Hippocampal formation (tissue), 2 donors: ENCODE measurements at places on chromosomes 13 and 19.

GRCh38 chr19:18483119-18483890 is 38.6 kb downstream of the ELL start:
- no peak for DNase-seq

DNA sequence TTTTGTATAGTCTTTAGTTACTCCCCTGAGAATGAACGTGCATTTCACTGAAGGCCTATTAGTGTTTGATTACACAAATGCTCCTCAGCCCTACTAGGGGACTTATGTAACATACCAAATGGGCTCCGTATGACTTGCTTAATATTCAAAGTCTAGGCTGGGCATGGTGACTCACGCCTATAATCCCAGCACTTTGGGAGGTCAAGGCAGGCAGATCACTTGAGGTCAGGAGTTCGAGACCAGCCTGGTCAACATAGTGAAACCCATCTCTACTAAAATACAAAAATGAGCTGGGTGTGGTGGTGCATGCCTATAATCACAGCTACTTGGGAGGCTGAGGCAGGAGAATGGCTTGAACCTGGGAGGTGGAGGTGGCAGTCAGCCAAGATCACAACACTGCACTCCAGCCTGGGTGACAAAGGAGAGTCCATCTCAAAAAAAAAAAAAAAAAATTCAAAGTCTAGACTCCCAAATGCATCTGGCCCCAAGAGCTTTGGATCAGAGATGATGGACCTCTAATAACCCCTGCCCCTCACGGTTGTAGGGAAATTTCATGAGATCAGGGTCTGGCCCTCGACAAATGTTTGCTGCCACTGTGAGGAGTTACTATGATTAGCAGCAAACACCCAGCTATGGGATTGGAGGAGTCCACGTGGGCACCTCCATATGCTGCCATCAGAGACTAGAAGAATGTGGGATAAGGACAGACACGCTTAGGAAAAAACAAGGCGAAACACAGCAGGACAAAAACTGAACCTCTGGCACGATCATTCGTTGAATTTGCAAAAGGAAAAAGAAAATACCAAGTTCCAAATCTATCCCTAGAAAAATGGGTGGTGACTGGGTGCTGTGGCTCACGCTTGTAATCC is 4.6 kb downstream of the FBXO17 start:
- DNase-seq: no peak

DNA sequence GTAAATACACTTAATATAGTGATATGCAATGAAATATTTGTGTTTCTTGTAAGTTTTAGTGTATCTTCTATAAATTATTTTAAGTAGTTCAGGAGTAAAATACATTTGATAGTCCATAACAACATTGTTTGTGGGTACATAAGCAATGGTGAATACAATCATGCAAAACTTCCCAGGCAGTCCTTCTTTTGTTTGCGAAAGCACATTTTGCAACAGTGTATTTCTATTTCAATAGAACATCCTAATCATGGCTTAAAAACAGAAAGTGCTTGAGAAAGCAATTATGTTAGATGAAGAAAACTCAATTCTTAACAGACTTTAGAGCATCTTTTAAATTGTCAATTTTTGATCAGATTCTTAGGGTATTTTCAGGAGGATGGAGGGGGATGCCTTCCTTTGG is 155.6 kb downstream of the POSTN start:
- no peak for DNase-seq

- no peak for DNase-seq
These were observed 397.4 kb downstream of the DACH1 start for GRCh38 chr13:71469626-71470025.

DNA sequence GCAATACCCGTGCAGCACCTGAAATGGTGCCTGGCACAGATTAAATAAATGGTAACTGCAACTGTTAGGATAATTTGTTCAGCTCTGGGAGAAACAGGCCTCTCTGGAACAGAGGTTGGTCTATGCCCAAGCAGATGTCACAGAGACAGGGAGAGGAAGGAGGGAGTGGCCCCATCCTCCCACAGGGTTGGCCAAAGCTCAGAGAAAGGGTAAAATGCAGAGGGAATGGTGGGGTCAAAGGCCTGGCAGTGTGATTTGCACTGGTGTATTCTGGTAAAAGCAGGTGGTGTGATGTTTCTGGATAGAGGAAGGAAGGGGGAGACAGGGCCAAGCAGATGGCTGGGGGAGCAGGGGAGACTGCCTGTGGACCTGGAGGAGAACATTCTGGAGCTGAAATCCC is 9.4 kb downstream of the ZSCAN22 start:
- no peak for DNase-seq

- no peak for DNase-seq
These were observed 75.1 kb upstream of the TSC22D1 start for GRCh38 chr13:44651209-44651608.

DNA sequence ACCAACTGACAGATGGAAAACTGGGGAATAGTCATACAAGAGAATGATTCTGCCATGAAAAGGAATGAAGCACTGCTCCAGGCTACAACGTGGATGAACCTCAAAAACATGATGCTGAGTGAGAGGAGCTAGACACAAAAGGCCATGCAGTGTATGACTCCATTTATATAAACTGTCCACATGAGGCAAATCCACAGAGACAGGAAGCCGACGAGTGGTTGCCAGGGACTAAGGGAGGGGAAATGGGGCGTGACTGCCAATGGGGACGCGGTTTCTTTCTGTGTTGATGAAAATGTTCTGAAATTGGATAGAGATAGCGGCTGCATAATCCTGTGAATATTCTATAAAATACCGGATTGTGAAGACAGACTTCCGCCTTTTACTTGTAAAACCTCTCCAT is 10.2 kb downstream of the SMIM7 start:
- DNase-seq: no peak

GRCh38 chr13:66585669-66586203 is 644.4 kb downstream of the PCDH9 start:
- no peak for DNase-seq

GRCh38 chr19:16415806-16416205 is 56.0 kb downstream of the EPS15L1 start:
- no peak for DNase-seq

DNA sequence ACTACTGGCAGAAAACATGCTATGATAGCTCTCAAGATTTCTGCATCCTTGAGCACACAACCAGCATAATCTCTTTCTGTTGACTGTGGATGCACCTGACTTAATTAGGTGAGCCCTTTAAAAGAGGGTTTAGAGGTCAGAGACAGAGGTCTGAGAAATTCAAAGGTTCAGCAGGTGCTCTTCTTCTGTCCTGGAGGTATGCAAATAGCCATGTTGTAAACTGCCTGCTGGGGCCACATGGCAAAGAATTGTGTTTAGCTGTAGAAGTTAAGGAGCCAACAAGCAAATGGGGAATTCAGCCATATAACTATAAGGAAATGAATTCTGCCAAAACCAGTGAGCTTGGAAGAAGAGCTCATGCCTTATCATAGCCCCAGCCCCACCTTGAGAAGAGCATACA is 11.6 kb upstream of the DCLK1 start:
- DNase-seq: no peak

- DNase-seq: no peak
These were observed 887.3 kb downstream of the DIAPH3 start for GRCh38 chr13:59276436-59276835.

GRCh38 chr19:57245959-57246358 is 5.5 kb downstream of the ZNF805 start:
- no peak for DNase-seq

- DNase-seq: no peak
These were observed 279.9 kb downstream of the NHLRC3 start for GRCh38 chr13:39318161-39318560.

- peak; percentile 48 for DNase-seq
These were observed at the start of gene DHDH for GRCh38 chr19:48933382-48933932. TSS of gene DHDH (plus strand) at chr19:48933699. CDS start at chr19:48933722, 23 bp downstream.

DNA sequence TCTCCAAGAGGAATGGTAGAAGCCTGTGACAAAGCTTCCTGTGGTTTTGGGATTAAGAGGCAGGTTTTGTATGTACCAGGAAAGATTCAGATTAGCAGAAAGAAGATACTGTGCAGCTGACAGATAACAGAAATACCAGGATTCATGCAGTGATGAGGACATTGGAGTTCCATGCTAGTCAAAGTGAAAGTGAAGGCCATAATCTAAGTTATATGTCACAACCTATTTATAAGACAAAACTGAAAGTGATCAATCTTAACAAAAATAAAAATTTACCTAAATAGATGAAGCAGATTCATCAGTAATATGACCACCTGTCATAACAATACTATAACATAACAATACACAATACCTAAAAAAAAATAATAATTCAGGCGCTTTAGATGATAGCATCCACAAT is 1305.2 kb upstream of the PCDH9 start:
- no peak for DNase-seq

DNA sequence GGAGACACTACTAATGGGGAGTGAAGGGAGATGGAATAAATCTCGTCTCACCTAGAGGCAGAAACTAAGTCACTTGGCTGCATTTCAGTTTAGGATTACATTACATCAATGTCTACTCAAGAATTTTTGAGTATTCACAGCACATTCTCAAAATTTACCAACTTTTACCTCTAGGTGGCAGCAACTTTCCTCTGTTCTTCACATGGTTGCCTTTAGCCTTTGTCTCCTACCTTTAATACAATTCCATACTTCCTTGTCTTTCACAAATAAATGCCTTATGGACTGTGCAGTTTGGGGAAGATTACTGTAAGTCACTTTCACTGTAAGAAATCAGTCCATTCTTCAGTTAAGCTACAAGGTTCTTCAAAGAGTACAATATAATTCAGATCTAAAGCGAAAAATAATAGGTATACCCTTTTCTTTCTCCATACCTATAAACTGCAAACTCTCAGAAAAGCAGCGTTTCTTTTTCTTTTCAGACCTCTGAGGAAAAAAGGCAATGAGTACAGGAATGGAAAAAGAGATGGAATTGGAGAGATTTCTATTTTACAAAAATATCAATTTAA is 379.4 kb downstream of the KLF12 start:
- no peak for DNase-seq

GRCh38 chr13:108902405-108903155 is 273.2 kb downstream of the MYO16 start:
- DNase-seq: no peak

GRCh38 chr19:33156334-33156733 is 24.4 kb downstream of the WDR88 start:
- no peak for DNase-seq

DNA sequence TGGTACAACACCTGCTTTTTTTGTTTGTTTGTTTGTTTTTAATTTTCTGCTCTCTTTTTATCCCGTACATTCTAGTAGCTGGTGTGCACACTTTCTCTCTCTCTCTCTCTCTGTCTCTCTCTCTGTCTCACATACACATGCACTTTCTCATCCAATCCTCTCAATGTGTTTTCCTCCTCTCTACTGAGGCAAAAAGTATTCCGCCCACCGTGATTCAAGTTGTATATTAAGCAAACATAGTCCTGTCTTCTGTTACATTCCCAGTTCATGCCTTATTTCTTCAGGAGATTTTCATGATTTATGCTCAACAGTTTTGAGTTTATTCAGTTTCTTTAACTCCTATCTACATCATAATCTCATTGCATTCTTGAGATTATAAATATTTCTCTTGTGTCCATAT is 38.2 kb upstream of the SCEL start:
- no peak for DNase-seq

DNA sequence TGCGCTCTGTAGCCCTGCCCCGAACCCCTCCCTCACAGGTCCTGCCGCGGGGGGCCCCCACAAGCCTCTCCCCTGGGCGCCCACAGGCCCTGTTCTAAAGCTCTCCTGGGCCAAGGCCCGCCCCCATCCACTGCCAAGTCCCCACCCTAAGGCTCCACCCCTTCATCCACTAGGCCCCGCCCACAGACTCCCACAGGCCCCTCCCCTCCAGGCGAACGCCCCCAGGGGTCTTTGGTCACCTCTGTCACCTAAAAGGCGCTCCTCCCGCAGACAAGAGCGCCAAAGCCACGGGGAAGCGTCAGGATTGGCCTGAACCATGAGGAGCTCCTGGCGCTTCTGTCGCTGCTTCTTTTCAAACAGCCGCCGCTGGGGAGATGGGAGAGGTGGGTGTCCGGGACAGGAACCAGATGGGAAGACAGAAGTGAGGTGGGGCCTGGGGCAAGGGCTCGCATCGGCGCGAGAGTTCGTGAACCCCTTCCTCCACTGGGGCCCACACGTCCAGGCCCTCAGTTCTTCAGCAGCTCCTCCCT is 2.3 kb downstream of the TULP2 start:
- DNase-seq: peak; percentile 54

DNA sequence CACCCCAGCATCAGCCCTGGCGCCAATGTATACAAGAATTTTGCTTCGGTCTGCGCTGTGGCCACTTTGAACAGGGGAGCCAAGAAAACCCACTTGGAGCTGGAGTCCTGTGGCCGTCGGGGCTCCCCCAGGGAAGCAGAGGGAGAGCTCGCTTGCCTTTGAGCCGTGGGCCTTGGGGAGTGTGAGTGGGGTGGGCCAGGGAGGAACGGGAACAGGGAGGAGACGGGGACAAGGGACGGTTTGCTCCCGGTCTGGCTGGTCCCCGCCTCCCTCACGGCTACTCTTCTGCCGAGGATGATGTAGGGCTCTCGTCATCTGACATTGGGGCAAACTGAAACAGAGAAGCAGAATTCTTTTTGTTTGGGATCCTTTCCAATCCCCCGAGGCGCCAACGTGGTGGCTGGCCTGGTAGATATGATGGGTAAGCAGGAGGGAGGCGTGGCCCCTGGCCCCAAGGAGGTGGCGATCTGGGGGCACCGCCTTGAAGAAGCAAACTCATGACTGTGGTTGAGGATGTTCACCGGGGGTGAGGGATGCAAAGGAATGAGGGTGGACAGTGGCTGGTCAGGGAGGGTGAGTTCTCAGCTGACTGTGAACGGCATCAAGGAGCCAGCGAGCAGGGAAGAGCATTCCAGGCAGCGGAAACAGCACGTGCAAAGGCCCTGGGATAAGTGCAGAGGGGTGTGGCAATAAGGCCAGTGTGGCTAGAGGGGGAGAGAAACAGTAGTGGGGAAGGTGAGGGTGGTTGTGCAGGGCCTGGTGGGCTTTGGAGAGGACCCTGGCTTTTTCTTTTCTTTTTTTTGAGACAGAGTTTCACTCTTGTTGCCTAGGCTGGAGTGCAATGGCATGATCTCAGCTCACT is 10.9 kb upstream of the SPC24 start:
- DNase-seq: no peak

DNA sequence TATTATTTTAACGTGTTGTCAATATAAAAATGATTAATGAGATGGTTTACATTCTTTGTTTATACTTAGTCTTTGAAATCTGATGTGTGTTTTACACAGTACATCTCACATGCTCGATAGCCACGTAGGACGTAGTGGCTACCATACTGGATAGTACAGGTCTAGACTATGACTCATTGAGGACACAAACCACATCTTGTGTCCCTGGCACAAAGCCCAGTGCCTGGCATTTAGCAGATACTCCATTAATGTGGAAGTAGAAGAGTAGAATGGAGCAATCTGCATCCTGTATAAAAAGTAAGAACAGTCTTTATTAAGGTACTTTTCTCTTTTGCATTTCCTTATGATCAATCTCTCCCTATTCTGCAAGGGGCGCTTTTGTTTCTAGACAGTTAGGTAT is 49.0 kb upstream of the FRY start:
- no peak for DNase-seq

GRCh38 chr13:79386125-79386826 is 19.8 kb downstream of the RBM26 start:
- DNase-seq: no peak
